ENCODE measurements at places on chromosomes 3 and 15.

- no peak for DNase-seq
These were observed 2.2 kb downstream of the ZNF592 start for GRCh38 chr15:84750583-84751092.

GRCh38 chr15:58951388-58952007, 18.0 kb upstream of the SLTM start:
- peak; percentile 73 for DNase-seq

DNA sequence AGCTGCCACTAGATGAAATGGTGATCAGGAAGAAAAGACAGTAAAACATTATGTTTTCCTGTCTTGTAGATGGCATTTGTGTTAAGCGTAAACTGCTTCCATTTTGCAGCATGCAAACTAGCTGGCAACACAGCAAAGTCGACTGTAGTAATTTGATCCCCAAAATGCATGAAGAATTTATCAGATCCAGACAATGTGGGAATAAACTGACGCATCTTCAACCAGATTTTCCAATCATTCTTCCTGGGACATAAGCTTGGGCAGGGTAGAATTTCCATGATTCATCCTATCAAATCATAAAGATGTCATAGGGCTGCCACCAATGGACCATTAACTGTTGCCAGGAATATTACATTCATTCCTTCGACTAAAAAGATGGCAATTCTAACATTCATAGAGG, 260.3 kb downstream of the ERC2 start:
- DNase-seq = peak; percentile 66

DNA sequence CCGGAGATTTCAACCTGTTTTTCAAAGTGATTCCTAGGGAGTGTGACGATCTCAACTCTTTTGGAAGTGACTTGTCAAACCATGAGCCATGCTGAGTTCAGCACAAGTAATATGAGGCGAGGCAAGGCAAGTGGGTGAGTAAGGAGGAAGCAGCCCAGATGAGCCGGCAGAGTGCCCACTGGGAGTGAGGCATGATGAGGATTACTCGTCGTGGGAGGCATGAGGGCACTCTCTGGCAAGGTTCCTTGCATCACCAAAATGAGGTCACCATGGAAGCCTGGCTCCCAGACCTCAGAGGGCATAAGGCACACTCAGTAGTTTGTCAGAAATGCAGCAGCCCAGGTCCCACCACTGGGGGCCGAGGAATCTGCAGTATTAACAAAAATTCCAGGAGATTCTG, 636.1 kb downstream of the MAGI1 start:
- DNase-seq = peak; percentile 85

- peak; percentile 80 for DNase-seq
These were observed 1.4 kb upstream of the RAD18 start for GRCh38 chr3:8964436-8965370.

DNA sequence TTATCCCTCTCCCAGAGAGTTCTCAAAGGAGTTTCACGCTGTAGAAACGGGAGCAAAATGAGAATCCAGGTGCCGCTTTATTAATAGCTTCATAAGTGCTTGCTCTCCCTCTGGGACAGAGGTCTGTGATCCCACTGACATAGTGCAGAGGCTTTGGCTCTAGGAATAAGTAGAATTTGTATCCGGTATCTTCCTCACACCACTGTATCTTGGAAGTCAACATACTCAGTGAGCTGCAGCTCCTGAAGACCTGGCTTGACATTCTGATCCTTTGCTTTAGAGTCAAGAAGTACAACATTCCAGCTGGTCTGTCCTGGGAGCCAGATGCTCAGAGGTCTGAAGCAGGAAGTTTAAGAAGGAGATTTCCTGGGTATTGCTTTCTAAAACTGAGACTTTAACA, 323.0 kb downstream of the LPP start:
- no peak for DNase-seq

DNA sequence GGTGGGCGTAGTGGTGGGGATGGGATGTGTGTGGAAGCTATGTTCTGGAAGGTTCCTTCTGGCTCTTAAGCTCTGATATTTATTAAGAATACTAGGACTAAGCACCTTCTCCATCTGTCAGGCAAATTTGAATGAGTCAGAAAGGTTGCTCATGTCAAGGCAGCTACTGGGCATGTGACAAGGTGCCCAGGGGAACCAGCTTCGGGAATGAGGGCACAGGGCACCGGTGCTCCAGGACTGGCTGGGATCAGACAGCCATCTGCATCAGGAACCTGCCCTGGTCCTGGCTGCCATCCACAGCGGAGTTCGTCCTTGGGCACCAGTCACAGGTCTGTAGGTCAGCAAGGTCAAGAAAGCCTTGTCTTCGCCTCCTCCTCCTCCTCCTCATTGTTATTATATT, 32.5 kb downstream of the CA12 start:
- DNase-seq = no peak

- DNase-seq = no peak
These were observed 48.1 kb downstream of the SH3BP5 start for GRCh38 chr3:15284121-15284889.

GRCh38 chr15:76863123-76863522, 42.0 kb downstream of the SCAPER start:
- DNase-seq = no peak

DNA sequence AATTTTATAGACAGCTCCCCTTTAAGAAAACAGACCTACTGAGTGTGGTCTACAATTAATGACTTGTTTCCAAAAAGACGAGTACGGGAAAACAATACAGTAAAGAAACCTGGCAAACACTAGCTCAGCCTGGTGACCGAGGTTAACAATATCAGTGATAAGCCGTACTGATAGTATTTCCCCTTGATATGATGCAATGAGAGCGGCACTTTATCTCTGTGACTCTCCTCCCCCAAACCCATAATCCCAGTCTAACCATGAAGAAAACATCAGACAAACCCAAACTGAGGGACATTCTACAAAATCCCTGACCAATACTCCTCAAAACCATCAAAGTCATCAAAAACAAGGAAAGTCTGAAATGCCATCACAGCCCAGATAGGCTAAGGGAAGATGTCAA, 8.2 kb downstream of the DENND4A start:
- DNase-seq = no peak

DNA sequence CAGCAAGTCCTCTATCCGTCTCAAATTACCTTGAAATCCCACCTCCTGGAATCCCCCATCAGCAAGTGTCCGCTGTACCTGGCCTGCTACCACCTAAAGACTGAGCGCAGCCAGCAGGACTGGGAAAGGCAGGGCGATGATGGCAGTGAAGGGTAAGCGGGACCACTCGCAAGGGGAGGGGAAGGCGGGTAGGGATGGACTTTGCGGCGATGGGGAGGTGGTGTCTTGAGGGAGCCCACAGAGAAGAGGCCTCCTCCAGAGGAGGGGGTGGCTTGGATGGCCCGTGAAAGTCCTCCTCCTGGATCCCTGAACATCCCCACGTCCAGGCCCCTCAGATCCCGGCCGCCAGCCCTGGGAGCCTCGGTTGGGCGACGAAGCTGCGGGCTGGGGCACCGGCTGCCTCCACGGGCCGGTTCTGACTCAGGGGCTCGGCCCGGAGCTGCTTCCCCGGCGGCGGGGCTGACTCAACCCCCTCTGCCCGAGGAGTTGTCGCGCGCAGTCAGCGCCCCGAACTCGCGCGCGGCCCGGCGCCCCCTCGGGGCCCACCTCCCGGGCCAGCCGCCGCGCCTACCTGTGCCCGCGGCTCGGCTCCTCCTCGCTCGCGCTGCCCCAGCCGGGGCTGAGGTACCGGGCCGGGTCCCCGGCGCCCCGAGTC, 512 bp downstream of the LARP6 start:
- no peak for DNase-seq

DNA sequence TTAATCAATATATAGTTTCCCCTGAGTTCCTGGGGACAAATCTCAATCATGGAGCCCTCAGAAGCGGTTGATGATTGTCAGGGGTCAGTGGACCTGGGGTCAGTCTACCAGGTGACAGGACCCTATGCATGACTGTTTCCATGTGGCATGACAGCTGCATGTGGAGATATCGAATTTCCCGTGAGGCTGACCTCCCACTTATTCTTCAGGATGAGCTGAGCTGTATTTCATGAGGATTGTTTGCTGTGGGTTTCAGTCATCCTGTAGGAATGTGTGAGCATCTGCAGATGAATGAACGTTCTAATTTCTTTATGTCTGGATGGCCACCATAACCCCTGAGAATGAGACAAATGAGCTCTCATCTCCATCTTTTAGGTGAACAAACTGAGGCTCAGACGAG, 93.0 kb upstream of the HES1 start:
- DNase-seq = peak; percentile 92

DNA sequence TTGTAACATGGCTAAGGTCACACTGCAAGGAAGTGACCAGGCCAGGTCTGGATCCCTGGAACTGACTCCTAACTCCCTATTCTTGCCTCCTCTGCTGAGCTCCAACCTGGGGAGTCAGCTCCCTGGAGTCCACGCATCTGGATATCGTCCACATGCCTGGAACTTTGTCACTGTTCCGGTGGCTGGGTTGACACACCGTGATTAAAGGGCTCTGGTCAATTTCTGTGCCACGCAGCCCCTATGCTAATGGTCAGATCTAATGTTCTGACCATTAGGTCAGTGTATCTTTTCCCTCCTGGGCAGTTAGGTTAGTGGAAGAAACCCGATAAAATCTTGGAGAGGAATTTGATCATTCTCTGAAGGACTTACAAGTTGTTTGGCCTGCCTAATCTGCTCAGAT, 1.6 kb upstream of the TPM1 start:
- no peak for DNase-seq

DNA sequence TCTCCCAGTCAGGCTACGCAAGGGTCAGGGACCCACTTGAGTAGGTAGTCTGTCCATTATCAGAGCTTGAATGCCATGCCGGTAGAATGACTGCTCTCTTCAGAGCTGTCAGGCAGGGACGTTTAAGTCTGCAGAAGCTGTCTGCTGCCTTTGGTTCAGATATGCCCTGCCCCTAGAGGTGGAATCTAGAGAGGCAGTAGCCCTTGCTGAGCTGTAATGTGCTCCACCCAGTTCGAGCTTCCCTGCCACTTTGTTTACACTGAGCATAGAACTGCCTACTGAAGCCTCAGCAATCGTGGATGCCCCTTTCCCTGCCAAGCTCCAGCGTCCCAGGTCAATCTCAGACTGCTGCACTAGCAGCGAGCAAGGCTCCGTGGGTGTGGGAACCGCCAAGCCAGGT, 57.5 kb upstream of the SETMAR start:
- no peak for DNase-seq

- peak; percentile 38 for DNase-seq
These were observed 83.6 kb downstream of the NCEH1 start for GRCh38 chr3:172627057-172627809.

Measured in fibroblast of skin of abdomen (primary cell).